Hematopoietic multipotent progenitor cell (in vitro differentiated cells): ENCODE measurements at places on chromosomes 3 and 15. TPM values are rescaled to one million over a fixed set of nuclear protein-coding genes. Genes with fewer than 3 reads are reported as not detected.

DNA sequence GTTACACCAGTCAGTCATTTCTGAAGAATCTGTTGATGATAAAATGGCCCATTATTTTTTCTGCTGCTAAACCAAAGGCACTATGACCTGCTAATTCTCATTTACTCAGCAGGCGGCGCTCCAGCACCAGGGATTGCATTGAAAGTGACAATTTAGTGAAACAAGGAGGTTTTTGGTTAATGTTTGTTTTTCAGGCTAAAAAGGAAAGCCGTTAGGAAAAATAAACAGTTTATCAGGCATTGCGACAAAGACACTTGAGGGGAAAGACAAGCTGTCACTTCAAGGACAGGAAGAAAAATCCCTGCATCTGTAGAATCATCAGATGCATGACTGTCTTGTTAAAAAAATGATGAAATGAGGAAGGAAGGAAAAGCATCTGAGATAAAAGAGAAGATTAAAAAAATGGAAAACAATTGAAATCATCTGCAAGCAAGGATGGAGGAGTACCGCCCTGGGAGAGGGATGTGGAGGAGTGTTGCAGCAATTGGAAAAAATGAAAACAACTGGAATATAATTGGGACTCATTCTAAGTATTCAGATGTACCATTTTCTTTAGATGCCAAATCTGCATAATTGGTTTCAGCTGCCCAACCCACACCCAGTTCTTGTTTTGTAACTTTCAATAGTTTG is 54.0 kb downstream of the NR1D2 start:
- DNase-seq: peak; percentile 53

- no peak for DNase-seq
Observed at GRCh38 chr3:64157150-64158035, 67.9 kb downstream of the PRICKLE2 start.

GRCh38 chr15:50181201-50181968 is 611 bp upstream of the SLC27A2 start:
- DNase-seq: no peak

GRCh38 chr3:77040926-77041722 is 1.2 kb downstream of the ROBO2 start:
- no peak for DNase-seq

DNA sequence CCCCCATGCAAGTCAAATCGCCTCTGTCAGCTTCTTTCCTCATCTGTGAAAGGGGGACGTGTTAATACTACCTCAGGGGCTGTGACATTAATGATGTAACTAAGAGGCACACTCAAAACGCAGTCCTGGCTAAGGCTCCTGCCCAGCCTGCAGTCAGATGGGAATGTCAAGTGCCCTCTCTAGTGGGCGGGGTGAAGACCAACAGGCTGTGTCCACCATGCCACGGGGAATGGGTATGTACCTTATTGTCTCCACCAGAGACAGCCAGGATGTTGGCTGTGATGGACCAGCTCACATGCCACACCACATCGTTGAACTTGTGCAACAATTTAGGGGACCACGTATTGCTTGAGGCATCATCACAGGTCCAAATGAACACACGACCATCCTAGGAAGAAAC is 11.0 kb upstream of the GHRL start:
- DNase-seq: no peak

DNA sequence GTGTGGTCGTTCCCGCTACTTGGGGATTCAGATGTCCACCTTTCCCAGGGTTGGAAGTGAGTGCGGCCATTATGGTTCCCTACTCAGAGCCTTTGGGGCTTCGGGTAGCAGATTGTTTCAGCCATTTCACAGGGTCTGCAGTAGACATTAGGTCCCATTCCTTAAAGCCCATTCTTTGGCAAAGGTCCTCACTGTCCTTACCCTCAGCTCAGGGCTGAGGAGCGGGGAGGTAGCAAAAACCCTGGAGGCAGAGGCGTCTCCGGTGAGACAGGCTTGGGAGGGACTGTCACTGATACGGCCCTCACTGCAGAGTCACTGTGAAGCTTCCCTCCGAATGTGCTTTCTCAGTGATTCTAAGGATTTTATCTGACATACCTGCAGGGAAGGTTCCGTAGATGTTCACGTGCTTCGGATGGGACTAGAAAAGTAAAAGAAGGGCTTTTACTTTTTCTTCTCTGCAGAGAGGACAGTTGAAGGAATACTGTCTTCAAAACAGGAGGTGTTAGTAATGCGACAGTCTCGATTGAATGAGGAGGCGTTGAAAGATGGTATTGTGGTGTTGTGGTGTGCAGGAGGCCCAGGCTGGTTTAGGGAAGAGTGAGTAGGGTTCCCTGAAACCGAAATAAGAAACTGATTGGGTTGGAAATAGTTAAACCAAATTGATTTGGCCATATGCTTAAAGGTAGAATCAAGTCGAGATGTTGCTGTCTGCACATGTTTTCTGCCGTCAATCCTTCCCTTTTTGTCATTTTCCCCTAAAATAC is 630 bp downstream of the ATP6V1A start:
- DNase-seq: no peak

DNA sequence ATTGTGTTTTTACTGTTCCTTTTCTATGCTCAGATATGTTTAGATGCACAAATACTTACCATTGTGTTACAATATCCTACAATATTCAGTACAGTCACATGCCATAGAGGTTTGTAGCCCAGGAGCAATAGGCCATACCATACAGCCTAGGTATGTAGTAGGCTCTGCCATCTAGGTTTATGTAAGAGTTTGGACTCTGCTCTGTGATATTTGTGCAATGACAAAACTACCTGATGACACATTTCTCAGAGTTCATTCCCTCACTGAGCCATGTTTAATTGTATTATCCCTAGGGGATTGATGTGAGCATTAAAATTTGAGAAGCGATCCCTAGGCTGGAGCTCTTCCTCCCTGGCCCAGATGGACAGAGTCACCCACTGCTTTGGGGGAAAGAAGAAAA is 270.0 kb upstream of the PROK2 start:
- DNase-seq: no peak

DNA sequence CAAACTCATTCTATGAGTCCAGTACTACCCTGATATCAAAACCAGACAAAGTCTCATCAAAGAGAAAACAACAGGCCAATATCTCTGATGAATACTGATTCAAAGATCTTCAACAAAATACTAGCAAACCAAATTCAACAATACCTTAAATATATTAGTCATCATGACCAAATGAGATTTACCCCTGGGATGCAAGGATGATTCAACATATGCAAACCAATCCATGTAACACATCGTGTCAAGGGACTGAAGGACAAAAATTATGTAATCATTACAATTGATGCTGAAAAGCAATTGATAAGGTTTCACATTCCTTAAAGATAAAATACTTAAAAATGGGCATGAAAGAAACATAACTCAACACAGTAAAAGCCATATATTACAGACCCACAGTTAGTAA is 1476.9 kb downstream of the SI start:
- DNase-seq: no peak

DNA sequence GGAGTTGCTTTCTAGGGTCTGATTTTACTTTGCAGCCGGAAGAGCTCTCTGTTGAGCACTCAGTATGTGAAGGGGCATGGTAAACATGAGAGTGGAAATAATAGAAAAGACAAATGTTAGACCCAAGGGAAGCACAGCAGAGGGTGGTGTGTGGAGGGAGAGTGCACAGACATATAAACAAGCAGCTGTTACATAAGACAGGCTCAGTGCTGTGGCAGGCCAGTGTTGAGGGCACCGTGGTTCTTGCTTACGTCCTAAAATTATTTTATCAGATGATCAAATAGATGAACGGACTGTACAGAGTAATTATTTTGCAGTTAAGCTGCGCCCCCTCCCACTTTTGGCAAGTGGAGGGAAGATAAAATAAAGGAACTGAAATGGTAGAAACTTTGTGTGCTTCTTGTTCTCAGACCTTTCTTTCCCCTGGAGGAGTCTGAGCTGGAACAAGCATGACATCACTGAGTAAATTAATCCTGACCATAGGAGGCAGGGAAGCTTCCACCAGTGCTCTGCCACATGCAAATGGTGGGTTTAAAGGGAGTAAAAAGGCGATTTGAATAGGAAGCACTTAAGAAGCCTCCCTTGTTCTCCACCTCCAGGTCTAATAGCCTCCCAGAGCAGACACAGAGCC is 205.6 kb downstream of the IL20RB start:
- no peak for DNase-seq

DNA sequence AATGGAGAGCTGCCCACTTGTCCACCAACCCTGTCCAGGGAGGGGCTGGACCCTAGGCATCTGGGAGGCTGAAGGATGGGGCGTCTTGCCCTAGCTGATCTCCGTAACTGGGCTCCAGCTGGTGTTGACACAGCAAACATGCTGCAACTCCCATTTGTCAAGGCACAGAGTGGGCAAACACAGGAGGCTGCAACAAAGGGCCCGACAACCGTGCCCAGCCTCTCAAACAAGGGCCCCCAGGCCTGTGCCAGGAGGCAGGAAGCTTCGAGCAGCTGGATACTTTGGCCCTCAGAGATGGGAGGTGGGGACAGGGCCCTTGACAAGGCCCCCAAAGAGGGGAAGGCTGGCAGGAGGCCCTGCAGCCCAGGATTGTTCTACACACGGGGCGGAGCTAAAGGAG is 64.2 kb upstream of the TMEM115 start:
- DNase-seq: no peak

DNA sequence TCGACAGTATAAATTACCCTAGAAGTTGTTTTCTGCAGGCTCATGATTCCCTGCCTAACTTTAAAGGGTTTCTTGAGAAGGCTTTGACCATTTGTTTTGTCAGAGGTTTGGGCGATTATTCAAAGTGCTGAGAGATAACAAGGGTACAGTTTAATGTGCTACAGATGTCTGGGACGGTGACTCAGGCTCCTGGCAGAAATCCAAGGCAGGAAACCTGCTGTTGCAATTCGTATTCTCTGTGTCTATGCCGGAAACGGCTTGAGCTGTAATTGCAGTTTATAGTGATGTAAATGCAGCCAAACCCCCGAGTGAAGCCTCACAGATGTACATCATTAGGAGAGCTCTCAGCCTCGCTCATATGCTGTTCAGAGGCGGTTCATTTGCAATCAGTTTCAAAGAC is 65.6 kb downstream of the SYNPR start:
- DNase-seq: no peak

DNA sequence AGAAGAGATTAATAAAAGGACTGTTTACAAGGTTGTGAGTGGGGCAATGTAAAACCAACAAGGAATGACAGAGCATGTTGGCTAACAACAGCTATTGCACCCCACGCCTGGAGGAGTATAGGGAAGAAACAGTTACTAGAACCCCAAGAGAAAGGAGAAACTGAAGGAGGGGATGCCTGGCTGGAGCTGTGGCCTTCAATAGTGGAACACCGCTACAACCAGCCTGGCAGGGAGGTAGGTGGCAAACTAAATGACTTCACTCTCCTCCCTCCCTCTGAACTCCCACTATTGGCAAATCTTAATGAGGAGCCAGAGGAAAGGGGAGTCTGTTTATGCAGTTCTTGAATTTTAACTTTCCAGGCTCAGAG is 7.2 kb upstream of the CD47 start:
- no peak for DNase-seq

DNA sequence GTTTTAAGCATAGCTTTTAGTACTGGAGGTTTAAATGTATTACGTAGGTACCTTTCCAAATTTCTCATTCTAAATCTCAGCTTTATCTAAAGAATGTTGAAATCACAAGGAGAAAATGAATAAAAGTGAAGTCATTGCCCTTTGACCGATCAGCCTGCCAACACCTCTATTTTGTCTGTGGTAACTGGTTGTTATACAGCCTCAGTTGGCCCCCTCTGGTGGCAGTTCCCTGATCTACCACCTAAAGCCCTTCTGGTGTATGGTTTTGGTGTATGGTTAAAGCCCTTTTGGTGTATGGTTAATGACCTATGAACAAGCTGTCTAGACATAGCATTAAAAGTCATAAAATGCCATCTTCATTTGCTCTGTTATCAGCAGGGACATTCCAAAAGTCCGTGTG is 378.2 kb upstream of the AZI2 start:
- DNase-seq: no peak

- peak; percentile 81 for DNase-seq
Observed at GRCh38 chr3:151171145-151171757, 31.8 kb downstream of the GPR171 start.

- no peak for DNase-seq
Observed at GRCh38 chr3:96070678-96071077, 743.7 kb upstream of the EPHA6 start.

DNA sequence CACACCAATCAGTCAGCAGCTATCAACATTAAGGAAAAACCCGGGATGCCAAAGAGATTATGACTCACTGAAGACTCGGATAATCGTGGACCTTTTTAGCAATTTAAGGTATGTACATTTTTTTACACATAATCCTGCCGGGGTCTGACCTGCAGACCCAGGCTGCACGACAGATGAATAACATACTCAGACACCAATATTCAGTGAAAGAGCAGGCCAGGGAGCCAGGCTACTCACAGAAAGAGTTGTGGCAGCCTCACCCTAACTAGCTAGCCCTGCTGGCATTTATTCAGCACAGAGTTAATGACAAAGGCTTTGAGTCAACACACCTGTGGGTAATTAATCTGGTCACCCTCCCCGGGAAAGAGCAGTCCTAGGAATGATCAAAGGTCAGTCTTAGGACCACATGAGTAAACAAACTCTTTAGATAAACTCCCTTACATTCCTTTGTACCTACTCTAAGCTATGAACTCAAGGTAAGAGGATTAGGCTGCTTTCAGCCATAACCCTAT is 727.5 kb downstream of the TBL1XR1 start:
- no peak for DNase-seq

GRCh38 chr3:42425736-42426407 is 15.5 kb upstream of the LYZL4 start:
- DNase-seq: no peak

GRCh38 chr3:15329046-15330005 is 3.1 kb downstream of the SH3BP5 start:
- no peak for DNase-seq

DNA sequence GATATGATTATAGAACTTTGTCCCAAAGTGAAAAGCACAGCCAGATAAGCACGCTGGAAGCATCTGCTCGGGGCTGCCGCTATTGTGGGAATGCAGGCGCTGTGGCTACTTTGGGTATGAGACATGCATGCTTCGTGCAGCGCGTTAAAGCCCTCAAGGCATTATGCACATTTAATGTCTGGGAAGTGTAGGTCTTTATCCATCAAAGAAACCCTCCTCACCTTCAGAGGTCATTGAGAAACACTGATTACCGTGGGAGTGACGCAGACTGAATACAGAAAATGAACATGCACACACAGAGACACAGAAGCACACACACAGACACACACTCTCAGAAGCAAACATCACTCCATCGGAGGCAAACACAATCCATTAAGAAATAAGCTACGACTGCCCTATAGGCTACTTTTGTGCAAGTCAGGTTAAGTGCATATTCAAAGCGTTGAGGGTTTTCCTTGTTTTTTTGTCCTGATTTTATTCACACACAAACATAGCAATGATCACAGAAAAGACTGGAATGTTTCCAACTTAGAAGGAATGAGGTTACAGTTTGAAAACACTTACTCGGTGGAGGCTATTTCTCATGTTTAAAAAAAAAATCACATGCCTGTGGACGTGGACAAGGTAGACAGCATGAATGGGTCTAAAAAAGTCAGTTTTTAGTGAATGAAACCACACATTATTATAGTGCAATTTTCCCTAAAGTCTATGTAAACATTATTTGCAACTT is 68.5 kb downstream of the PLCH1 start:
- DNase-seq: no peak

The RNF123 gene
- total RNA-seq: 37.4 TPM

The MUC13 gene
- not detected for total RNA-seq

The RPL39L gene
- 4.8 TPM for total RNA-seq

The AADAC gene
- total RNA-seq: not detected

The KIF7 gene
- total RNA-seq: 13.2 TPM

The SOX2 gene
- not detected for total RNA-seq

The GPR27 gene
- 15.3 TPM for total RNA-seq

The SH2D7 gene
- not detected for total RNA-seq

The RARRES1 gene
- total RNA-seq: 0.81 TPM

The CD96 gene
- 1.1 TPM for total RNA-seq

The WDR82 gene
- total RNA-seq: 62.2 TPM

The CKMT1A gene
- not detected for total RNA-seq

The ACAN gene
- not detected for total RNA-seq

The NME9 gene
- total RNA-seq: 1.1 TPM
